ENCODE measurements at places on chromosomes 3 and 15.

DNA sequence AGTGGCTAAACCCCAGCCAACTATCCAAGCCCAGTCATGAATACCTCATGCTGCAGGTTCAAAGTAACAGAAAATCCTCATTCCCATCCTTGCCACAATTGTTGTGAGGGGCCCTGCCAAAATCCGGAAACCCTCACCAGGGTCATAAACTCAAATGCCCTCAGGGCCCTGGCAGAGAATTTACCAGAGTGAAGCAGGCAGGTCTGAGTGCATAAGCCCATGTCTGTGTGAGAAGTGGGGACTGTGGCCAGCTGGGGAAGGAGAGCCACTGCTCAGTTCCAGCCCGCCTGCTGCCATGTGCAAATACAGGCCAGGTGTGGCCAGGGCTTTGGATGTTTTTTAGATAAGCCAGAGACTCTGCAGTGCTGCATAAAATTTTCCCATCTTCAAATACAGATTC, 7.0 kb downstream of the CEP152 start:
- no peak for DNase-seq

GRCh38 chr3:158733656-158734055, 1.4 kb upstream of the RARRES1 start:
- DNase-seq: no peak

- DNase-seq: no peak
These were observed 9.7 kb upstream of the SCAANT1 start for GRCh38 chr3:63921741-63922482.

- DNase-seq: no peak
These were observed 653.6 kb downstream of the NSUN3 start for GRCh38 chr3:94716326-94717018.

DNA sequence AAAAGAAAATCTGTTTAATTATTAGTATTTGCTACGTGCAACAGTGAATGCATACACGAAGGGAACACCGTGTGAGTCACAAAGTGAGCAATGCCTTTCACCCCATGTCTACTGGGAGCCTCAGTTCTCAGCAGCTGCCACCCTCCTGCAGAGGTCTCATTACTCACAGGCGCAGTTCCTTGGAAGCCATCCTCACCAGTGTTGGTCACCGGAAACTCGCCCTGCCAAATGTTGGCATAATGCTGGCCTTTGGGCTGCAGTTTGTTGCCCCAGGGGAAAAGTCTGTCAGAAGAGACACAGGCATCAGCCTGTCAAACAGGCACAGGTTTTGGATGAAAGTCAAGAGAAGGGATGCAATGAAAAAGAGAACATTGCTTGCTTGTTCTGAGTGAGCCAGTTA, 50.1 kb downstream of the SUMF1 start:
- DNase-seq: peak; percentile 72

DNA sequence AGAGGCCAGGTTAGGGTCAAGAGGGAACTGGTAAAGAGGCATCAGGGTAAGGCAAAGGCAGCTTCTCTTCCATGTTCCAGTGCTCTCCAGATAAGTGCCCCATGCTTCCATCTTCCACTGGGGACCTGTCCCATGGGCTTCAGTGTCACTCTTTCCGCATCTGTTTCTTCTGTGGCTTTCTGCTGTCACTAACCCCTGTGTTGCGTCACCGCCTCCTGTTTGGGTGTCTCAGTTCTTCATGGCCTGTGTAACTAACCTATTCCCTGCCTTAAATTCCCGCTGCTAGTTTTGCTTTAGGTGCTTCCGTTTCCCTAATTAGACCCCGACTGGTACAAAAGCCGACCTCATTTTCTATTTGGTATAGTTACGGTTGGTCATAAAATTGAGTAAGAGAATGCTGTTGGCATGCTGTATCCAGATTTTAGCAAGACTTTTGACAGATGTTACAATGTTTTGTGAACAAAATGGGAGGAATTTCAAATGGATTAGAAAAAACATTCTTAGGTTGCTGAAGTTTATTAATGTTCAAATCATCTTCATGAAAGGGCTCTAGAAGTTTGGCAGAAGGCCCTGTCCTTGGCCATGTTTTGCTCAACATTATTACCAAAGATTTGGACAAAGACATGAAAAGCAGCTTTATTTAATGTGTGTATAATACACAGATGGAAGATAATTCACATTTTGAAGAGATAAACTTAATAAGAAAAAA, 245.3 kb downstream of the BBX start:
- no peak for DNase-seq

DNA sequence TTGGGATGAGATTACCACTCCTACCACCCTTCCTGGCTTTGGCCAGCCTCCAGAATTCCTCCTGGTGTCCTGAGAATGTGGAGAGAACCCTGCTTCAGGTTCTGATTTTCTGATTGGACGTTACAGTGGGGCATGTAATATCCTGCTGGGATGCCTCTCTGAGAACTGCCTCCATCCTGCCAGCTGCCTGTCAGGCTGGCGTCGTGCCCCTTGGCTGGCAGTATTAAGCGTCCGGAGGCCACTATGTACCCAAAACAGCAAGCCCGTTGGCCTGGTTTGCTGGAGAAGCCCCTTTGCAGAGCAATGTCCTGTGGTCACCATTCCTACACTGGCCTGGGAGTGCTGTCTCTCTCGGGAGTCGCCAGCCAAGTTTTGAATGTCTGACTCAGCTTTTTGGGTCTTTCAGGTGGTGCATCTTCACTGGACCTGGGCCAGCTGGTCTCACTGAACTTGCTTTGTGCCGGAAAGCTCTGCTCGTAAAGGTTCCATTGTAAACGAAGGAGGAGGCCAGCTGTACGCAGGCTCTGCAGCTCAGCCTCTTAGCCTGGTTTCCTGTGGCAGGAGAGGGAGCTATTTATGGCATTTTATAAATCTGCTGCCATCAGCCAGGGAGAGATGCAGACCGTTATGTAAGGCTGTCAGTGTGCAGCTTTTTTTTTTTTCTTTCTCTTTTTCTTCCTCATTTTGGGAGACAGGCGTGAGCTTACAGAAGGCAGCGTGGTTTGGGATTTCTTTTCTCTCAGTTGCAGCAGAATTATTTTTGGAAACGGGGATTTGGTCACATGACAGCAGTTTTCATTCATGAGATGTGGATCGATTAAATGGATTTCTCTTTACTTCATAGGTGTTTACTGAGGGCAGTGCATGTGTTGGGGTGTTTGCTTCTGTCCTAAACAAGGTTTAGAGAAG, 19.0 kb upstream of the TRAK1 start:
- DNase-seq: peak; percentile 84

- peak; percentile 48 for DNase-seq
These were observed 54.5 kb upstream of the GOLGA6B start for GRCh38 chr15:72599855-72600464.

GRCh38 chr15:68786753-68787152, 33.9 kb downstream of the ANP32A start:
- DNase-seq: no peak

GRCh38 chr3:28590216-28590615, 241.6 kb upstream of the AZI2 start:
- DNase-seq: no peak

GRCh38 chr3:150960708-150961684, 11.5 kb downstream of the CLRN1 start:
- DNase-seq: no peak

GRCh38 chr3:147423798-147424580, 14.8 kb downstream of the ZIC1 start:
- DNase-seq: no peak

GRCh38 chr3:48516571-48516970, 12.6 kb upstream of the SHISA5 start:
- no peak for DNase-seq

DNA sequence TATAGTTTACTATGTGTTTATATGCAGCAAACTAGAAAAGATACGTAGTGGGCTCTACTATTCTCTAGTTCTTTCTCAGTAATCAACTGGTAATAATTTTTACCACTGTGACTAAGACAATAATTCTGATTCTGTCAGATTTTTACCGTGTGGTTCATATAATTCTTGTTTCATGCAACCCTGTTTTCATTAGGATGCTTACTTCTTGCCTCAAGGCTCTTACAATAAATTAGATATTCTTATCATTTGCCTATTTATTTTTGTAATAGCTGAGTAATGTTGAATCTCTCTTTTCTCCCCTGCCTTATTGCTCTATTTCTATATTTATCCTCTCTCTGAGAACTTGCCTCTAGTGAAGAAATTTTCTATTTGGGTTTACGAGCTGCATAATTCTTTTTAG, 524.7 kb downstream of the NAALADL2 start:
- peak; percentile 46 for DNase-seq

GRCh38 chr3:69384326-69384725, 1.6 kb downstream of the FRMD4B start:
- no peak for DNase-seq

- DNase-seq: no peak
These were observed 17.8 kb upstream of the SEC62 start for GRCh38 chr3:169948559-169949448.

DNA sequence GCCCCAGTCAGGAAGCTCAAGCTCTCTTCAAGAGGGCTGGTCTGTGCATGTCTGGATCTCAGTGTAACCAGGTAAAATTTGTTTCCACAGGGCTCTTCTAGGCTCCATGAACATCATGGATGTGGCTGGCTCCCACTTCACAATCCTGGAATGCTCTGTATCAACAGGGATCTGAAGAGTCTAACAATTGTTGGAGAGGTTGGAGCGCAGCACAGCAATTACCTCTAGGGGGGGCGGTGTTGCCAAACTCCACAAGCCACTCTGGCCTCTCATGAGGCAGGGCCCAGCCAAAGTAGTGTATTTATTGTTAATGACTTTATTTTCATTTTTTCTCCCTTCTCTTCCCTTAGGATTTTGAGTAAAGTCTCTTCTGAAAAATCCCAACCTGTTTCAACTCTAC, 6.1 kb upstream of the EIF2B5 start:
- peak; percentile 45 for DNase-seq

DNA sequence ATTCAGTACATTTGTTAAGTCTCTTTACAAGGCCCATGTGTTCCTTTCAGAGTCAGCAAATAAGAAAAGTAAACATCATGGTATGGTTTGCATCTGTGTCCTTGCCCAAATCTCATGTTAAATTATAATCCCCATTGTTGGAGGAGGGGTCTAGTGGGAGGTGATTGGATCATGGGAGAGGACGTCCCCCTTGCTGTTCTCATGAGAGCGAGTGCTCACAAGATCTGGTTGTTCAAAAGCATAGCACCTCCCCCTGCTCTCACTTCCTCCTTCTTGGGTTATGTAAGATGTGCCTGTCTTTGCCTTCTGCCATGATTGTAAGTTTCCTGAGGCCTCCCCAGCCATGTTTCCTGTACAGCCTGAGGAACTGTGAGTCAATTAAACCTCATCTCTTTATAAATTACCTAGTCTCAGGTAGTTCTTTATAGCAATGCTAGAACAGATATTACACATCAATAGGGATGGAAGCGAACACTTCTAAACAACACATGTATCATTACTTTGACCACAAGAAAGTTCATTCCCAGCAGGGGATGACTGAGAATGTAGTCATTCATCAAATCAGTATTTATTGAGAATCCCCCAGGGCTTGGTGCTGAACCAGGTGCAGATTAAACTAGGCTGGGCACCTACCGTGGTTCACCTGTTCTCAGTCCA, 4.1 kb downstream of the EFCAB12 start:
- no peak for DNase-seq

DNA sequence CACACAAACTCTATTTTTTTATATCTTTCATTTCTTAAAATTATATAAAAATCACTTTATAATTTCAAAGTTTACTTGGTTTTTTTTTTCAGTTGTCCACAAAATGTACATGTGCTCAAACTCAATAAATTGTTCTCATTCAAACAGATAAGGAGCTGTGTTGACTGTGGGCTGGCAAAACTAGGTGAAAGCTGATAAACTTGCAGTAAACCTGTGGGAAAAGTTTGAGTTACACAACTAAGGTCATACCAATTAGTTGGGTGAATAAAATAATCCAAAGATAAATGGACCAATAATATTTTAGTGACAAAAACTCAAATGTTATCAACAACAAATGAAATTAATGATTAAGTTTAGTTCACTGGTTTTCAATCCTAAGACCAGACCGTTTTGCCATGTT, 12.6 kb upstream of the UPK1B start:
- DNase-seq: no peak

GRCh38 chr3:122077293-122078234, 22.4 kb downstream of the CD86 start:
- no peak for DNase-seq

Measured in fibroblast of skin of right biceps (primary cell).